Caco-2 (cell line): ENCODE measurements at places on chromosomes 7 and 10.

- DNase-seq: no peak
Measured at GRCh38 chr7:42224391-42225003, 12.5 kb downstream of the GLI3 start.

DNA sequence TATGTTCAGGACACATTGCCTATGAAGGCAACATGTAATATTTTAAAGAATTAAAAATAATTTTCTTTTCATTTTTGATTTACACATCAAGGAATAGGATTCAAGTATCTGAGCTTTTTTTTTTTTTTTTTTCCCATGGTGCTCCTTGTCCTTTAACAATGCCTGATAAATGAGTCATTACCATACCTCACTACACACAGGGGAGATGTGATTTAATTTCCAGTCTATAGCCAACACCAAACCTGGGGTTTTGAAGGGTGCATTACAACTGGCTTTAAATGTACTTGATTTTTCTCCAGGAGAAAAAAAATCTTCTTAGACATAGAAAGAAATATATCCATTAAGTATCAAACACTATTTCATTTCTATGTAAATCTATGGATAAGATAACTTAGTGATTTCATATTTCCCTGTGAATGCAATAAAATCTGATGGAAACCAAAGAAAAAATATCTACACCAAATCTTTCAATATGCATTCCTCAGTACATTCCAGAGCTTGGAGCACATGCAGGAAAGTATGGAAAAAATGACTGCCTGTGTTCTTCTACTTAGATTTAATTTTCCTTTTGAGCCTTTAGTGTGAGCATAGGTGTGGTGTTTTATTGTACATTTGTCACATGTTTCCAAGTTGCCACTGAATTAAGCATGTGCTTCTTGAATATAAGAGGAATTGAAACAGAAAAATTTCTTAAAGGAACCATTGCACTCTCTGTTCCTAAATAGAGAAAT is 204.8 kb upstream of the MEOX2 start:
- DNase-seq: no peak

DNA sequence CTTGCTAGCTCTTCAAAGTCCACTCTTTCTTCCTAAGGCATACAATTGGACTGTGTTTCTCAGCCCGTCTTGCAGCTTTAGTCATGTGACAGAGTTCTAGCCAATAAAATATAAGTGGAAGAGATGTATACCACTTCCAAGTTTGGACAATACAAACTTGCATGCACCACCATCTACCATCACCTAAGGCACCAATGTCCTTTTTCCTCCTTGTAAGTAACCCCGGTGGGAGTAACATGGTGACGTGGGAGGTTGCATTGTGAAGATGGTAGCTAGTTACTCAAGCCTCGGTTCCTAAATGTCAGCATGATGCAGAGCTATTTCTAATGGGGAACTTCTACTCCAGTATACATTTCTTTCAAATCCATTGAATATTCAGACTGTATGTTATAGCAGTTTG is 5.3 kb upstream of the CACNB2 start:
- no peak for DNase-seq

- DNase-seq: no peak
Measured at GRCh38 chr7:125848157-125848556, 918.5 kb upstream of the POT1 start.

DNA sequence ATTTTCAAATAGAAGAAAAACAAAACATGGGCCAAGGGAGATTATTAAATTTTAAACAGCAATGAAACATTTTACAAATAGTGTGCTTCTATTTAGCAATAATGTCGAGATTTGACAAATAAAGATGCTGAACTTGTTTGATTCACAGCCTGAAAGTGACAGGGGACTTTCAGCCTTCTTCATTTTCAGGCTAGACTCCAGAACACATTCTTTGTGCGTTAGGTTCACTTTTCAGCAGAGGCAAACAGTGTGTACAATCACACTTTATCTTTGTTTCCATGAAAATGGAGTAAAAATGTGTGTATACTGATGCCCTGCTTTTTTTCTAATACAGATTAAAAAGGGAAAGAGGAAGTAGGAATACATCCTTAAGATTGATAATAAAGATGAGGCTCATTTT is 35.6 kb downstream of the FAM171A1 start:
- no peak for DNase-seq

DNA sequence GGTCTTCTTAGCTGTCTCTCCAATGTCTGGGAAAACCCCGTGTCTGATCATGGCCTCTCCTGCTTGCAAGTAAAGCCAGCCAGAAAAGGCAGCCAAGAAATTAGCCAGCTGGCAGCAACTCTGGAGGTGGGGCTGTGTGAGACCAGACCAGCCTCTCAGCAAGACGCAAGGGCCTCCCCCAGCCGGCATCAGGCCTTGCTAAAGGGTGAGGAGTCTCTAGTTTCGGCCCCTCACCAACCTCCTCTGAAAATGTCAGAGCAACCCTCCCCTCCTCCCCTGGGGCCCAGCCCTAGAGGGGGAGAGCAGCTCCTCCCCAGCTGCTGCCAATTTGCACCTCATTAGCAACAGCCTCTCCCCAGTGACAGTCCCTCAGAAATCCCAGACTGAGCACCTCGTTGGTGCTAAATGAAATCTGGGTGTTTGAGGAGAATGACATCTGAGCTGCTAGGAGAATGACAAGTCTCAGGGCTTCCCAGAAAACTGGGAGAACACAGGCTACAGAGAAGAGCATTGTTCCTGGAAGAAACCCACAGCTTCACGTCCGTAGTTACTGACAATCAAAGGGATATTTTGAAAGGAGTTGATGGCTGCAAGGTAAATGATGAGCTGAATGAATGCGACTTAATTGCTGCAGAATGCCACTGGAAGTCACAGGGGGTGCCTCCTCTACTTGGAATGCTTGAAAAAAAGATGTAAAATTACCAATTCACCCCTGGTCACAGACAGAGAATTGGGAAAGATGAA is 25.9 kb downstream of the DGKI start:
- DNase-seq: no peak

GRCh38 chr7:151687523-151688235 is 168.0 kb upstream of the RHEB start:
- peak; percentile 84 for DNase-seq

DNA sequence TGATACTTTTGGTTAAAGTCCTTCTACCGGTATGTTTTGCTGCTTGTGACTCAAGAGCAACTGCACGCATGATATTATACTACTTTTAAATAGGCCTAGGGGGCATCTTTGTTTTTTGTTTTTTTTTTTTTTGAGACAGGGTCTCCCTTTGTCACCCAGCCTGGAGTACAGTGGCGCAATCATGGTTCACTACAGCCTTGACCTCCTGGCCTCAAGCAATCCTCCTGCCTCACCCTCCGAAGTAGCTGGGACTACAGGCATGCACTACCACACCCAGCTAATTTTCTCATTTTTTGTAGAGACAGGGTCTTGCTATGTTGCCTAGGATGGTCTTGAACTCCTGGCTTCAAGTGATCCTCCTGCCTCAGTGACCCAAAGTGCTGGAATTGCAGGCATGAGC is 80.2 kb downstream of the ZMYND11 start:
- no peak for DNase-seq

- DNase-seq: no peak
Measured at GRCh38 chr7:85274454-85274853, 87.6 kb upstream of the SEMA3D start.

GRCh38 chr10:19194866-19195265 is 146.3 kb downstream of the MALRD1 start:
- DNase-seq: no peak

- DNase-seq: no peak
Measured at GRCh38 chr10:77252380-77253146, 385.0 kb downstream of the KCNMA1 start.

GRCh38 chr10:115950320-115950719 is 322.7 kb downstream of the GFRA1 start:
- DNase-seq: no peak

DNA sequence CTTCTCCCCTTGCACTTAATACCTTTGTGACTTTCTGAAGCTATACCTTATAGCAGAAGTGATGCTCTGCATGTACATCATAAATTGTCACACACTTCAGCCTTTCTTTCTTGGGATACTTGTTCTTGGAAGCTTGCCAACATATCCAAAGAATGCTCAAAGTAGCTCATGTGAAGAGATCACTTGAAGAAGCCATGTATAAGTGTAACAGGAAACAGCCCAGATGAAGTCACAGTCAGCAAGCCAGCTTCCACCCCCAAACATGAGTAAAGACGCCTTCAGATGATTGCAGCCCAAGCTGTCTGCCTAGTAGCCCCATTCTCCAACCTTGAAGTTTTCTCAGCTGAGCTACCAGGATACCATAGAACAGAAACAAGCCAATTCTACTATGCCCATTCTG is 50.9 kb downstream of the DGKB start:
- no peak for DNase-seq
